Kidney (tissue), 22 donors: ENCODE measurements at places on chromosomes 4 and X. TPM values are rescaled to one million over a fixed set of nuclear protein-coding genes. Genes with fewer than 3 reads are reported as not detected.

SMAD1 gene
- total RNA-seq, result 39.5 TPM

ACSL4 gene
- total RNA-seq, result 205 TPM

UGT2B28 gene
- not detected for total RNA-seq

DUX4 gene
- total RNA-seq, result not detected

P2RY8 gene
- total RNA-seq, result 6.6 TPM
